ENCODE measurements at places on chromosomes 3 and 15.
A peak's percentile ranks its signal among the peaks of the same experiment; 100 is the strongest.

DNA sequence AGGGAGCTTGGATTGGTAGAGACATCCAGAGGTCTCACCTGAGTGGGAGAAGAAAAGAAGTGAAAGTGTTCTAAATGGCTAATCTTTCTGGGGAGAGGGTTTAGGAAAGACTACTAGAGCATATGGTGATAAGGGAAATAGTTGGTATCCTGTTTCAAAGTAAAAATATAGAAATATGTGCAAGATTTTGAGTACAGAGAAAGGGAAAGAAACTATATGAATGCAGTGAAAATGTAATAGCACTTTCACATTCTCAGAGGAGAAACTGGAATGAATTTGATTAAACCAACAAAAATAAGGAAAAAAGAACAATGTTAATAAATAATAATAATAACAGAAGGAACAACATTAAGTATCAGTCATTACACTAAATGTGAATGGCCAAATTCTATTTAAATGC, 119.4 kb downstream of the DNAJB8 start:
- DNase-seq = no peak

- no peak for DNase-seq
Observed at GRCh38 chr3:150965436-150965835, 7.1 kb downstream of the CLRN1 start.

- peak; percentile 69 for DNase-seq
Observed at GRCh38 chr3:35639254-35640186, at the start of gene ARPP21. Gene ARPP21, plus strand, starts transcription at chr3:35639525. Its CDS starts 42,227 bp downstream, at chr3:35681752.

GRCh38 chr3:45082142-45082538, 56.0 kb downstream of the CLEC3B start:
- DNase-seq = no peak

DNA sequence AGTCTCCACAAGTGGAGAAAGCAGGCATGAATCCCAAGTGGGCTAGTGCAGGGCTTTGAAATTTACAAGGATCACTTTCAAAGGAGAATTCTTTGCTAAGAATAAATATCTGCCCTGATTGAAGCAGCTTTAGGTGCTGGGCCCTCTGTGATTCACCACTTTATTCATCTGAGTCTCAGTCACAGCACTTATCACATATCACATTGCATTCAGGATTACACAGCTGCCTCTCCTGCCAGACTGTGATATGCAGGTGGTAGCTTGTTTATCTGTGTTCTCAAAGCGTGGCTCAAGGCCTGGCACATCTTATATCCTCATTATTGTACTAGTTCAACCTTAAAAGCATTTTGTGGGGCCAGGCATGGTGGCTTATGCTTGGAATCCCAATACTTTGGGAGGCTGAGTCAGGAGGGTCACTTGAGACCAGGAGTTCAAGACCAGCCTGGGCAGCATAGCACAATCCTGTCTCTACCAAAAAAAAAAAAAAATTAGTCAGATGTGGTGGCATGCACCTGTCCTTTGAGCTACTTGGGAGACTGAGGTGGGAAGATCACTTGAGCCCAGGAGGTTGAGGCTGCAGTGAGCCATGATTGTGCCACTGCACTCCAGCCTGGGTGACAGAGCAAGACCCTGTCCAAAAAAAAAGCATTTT, 156.9 kb upstream of the EIF1B start:
- no peak for DNase-seq

- DNase-seq = no peak
Observed at GRCh38 chr3:64178419-64178818, 46.8 kb downstream of the PRICKLE2 start.

DNA sequence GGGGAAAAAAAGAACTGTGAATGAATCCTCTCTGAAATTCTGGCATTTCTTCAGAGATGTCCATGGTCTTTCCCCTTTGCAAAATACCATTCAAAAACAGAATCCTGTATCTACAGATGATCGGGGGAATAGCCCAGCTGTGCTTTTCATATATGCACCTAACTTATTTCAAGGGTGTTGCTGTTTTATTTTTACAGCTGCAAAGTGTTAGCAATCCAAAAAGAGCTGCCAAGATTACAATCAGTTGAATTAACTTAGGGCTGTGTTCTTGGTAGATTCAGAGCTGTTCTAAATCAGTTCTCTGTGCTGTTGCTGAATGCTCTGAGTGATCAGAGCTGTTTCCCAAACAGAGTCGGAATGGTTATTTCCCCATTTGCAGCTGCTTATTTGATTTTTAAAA, 175.7 kb upstream of the SEMA6D start:
- no peak for DNase-seq

GRCh38 chr3:64766440-64766839, 78.6 kb upstream of the ADAMTS9 start:
- no peak for DNase-seq

- no peak for DNase-seq
Observed at GRCh38 chr15:33150431-33150941, 44.0 kb downstream of the FMN1 start.

DNA sequence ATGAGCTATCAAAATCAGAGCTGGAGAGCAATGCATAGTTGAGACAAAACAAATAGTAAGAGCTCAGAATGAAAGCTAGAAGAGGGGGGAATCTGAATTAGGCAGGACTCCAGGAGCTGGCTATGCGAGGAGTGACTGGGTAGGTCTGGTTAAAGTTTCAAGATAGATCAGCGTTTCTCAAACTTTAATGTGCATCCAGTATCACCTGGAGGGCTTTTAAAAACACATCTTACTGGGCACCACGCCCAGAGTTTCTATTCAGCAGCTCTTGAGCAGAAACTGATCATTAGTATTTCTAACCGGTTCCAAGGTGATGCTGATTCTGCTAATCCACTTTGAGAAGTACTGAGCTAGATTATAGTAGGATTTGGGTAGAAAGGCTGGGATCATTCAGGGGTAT, 96.2 kb upstream of the ACP3 start:
- DNase-seq = no peak

- peak; percentile 77 for DNase-seq
Observed at GRCh38 chr3:152269056-152269830, 514 bp downstream of the MBNL1 start.

DNA sequence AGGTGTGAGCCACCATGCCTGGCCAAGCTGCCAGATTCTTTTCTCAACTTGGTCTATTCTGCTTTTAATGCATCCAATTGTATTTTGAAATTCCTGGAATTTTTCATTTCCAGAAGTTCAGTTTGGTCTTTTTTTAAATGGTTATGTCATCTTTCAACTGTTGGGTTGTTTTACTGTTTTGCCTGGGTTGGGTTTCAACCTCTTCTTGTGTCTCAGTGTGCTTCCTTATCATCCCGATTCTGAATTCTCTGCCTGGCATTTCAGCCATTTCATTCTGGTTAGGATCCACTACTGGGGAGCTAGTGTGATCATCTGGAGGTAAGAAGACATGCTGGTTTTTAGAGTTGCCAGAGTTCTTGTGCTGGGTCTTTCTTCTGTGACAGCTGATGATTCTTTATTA, 61.5 kb downstream of the LRRC49 start:
- DNase-seq = no peak

DNA sequence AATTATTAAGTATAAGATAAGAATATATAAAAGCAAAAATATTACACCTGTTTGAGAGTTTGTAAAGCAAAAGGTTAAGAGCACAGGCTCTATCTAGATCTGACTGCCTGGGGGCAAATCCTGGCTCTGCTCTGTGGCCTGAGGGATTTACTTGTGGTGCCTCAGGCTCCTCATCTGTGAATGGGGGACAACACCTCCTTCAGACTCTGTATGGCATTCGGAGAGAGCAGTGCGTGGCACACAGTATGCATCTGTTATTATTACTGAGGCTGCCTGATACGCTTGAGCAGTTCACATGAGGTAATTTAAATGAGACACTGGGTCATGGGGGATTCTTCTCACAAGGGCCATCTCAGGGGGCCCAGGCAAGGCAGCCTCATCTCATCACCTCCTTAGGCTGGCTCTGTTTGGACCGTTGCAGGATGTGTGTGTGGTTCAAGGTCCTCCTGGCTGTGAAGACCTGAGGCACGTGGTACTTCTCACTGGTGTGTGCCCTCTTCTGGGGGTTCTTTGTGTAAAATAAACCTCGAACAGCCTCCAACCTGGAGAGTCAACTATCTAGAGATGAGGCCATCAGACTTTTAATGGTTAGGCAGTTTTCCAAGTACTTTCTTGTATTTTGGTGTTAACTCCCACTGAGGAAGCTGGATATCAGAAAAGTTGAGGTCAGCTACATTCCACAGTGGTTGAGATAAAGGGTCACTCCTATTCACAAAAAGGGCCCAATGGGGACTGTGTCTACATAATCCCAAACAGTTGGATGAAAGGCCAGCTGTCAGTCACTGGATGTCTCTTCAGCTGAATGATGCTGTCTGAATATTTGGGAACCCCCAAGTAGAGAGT, 9.0 kb downstream of the GNB5 start:
- no peak for DNase-seq

DNA sequence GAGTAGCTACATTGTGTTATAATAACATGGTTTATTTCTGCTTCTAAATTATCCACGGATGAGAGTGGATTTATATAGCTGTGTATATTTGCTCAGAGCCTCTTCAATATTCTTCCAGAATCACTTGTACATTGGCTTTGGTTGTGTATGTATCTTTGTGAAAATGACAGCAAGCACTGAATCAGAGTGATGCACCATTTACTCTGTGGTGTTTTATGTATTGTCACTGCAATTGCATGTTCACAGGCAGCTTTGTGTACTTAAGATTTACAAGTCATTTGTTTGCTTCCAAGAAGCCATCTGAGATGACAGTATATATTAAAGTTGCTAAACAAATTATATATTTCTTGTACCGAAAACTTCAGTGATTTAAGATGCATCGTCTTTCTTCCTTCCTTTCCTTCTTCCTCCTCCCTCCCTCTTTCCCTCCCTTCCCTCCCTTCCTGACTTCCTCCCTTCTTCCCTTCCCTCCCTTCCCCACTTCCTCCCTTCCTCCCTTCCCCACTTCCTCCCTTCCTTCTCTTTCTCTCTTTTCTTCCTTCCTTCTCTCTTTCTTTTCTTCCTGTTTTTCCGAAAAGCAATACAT, 362.3 kb upstream of the GOLIM4 start:
- no peak for DNase-seq

- no peak for DNase-seq
Observed at GRCh38 chr15:63523306-63523990, 19.1 kb downstream of the USP3 start.

DNA sequence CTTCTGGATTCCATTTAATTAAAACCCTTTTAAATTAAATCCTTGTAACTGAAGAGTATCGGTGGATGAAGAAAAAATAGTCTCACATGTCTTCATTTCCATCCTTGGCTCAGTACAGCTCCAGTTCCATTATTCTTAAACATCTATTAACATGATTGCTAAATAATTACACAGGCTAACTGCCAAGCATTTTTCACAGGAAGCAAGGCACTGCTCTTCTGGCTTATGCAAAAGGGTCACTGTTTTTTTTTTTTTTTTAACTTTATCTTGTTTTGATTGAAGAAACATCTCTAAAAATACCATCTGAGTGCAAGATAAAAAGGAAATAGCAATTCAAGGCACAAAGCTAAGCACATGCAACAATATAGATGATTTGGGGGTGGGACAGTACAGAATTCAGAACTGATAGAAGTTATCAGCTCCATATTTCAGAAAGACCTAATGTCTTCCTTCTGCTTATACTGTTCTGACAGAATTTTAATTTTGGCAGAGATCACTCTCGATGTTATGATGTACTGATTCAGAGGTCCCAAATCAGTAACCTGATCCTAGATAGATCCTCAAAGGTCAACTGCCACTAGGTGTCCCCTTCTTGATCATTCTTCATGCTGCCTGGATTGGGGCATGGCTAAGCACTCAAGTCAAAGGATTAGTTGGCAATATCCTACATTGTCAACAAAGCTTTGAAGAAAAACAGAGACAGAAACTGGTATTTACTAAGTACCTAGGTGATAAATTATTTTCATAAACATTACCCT, 57.8 kb upstream of the ACTC1 start:
- no peak for DNase-seq

GRCh38 chr3:106288781-106289180, 420.0 kb upstream of the CBLB start:
- DNase-seq = peak; percentile 33

DNA sequence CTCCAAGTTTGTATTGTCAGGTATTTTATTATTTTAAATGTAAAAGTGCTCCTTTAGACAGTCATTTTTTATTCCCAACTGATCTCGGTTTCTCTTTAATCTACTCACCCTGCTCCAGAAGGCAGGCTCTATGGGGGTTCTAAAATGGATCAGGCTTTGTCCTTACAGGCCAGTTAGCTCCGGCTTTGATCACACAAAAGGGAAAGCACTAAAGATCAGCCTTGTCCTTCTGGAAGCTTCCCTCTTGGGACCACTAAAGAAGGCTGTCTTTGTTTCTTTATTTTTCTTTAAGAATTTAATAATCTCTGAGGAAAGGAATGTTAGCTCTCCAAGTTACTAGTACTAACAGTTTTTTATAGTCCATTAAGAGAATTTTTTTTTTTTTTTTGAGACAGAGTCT, 560.5 kb upstream of the ZNF717 start:
- no peak for DNase-seq

DNA sequence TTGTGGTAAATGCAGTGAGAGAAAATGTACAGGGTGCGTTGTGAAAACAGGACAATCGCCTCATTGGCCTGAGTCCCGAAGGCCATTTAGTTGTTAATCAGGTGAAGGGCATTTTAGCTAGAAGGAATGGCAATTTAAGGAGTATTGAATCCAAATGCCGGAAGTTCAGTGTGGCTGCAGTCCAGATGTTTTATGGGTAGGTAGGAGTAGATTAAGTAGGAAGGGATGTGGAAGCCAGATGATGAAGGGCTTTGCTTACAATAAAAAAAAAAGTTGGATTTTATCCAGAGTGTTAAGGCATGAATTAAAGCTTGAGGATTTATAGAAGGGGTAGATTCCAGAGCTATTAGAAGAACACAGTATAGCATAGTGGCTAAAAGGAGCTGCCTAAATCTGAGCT, 572.7 kb downstream of the NLGN1 start:
- DNase-seq = no peak

GRCh38 chr3:190017521-190018288, 103.0 kb downstream of the P3H2 start:
- DNase-seq = peak; percentile 50

DNA sequence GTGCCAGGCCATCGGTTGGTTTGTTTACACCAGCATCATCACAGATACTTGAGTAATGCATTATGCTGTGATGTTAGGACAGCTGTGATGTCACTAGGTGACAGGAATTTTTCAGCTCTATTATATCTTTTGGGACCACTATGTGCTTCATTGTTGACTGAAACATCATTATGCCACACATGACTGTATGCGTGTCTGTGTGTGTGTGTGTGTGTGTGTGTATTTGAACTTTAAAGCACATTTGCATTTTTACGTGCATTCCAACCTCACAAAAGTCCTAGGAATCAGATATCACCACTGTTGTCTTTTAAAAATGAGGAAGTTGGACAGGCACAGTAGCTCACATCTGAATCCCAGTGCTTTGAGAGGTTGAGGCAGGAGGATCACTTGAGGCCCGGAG, 223.0 kb downstream of the TBL1XR1 start:
- no peak for DNase-seq

GRCh38 chr3:180073561-180073960, 36.8 kb upstream of the PEX5L start:
- no peak for DNase-seq

DNA sequence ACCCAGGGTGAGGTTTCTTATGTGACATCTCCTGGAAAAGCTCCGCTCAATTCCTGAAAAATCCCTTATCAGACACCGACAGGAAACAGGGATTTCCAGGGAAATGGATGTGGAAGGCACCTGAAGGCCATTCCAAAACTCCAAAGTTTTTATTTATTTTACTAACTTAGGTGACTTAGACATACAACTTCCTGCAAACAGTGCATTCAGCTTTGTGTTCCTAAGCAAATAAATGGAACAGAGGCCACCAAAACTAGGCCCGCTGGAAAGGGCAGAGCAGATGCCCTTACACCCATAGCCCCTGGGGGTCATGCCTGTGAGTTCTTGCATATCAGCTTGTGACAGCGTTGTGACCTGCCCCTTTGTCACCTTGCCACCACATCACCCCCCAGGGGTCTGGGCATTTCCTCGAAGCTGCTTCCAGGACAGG, 239.4 kb downstream of the XXYLT1 start:
- DNase-seq = no peak
